Natural killer cell (primary cell): ENCODE measurements at places on chromosomes 16 and 17. TPM values are rescaled to one million over a fixed set of nuclear protein-coding genes. Genes with fewer than 3 reads are reported as not detected.

DNA sequence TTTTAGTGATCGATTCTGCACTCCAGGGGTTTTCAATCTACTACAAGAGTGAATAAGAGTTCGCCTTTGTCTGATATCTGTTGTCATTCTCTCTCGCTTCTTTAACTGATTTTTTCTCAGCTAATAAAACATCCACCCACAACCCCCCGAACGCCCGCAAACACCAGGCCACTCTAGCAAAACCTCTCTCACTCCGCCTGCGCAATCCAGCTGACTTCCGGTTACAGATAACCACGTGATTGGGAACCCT, 338 bp upstream of the RPL19 start:
- DNase-seq = peak; percentile 78

DNA sequence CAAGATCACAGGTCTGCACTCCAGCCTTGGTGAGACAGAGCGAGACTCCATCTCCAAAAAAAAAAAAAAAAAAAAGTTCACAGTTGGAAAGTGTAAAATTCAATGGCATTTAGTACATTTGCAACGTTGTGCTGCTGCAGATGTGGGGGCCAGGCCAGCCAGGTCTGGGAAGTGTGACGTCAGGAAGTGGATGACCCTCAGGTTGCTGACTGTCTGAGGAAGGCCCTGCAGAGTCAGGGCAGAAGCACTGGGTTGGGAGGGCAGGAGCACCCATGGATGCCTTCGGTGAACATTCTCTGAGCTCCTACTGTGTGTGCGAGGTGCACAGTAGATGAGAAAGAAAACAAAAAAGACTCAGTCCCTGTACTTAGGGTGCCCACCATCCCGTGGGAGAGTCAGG, 12.1 kb upstream of the WFDC1 start:
- DNase-seq = no peak

DNA sequence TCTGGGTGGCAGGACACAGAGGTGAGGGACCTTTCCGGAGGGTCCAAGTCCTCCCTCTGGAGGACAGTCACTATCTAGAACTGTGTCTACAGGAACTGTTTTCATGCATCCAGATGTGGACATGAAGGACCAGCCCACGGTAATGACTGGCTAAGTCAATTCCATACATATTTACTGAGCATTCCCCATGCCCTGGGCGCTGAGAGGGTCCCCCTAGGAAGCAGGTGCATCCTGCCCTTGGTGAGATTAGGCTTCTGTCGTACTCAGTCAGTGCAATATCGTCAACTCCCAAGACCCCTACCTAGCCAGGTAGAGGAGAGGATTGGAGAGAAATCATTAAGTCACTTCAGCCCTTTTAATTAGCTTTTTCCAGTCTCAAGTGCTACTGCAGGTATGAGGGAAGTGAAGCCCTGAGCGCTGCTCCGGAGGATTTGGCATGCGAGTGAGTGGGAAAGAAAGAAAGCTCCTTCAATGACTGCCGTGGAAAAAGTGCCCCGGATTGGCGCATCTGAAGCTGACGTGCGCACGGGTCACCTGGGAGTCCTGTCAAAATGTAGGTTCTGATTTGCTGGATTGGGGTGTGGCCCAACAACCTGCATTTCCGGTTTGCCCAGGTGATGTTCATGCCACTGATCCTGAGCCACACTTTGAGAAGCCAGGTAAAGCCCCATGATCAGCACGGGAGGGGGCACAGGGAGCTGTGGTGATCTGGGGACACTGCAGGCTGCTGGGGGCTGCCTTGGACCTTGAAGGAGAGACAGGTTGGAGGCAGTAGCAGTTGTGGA, 367.4 kb upstream of the TNRC6C start:
- DNase-seq = no peak

- DNase-seq = no peak
These were observed 22.7 kb upstream of the JPT2 start for GRCh38 chr16:1655269-1655807.

DNA sequence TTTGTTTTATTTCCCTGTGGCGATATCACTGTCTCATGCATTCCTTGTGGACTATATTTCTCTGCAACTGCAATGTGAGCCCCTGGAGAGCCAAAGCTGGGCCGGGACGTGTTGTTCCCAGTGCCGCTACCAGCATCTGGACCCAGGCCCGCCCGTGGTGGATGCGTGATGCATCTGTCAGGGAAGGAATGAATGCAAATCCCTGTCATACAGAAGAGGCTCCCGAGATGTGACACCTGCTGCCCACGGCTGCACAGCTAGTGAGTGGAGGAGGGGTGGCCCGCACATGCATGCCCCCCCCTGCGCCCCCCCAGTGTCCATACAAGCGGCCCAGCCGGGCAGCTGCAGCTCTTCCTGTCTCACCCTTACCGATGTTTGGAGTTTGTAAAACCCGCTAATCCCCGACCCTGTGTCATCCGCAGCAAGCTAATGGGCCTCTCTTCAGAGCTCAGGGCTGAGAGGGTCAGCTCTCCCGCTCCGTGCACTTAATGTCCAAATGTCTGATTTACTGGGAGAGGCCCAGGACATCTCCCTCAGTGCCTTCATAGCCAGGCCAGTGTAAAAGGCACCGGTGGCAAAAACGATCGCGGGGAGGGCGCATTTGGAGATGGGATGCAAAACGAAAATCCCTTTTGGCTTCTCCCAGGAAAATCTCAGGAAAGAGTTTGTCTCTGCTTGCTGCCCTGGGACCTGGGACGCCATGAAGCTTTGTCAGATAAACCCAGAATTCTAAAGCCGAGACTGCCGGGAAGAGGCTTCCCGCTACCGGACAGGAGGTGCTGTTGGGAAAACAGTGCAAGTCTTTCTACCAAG, 91.8 kb downstream of the FOXL1 start:
- no peak for DNase-seq

GRCh38 chr17:50561746-50562141, 1.2 kb downstream of the CACNA1G start:
- peak; percentile 51 for DNase-seq

GRCh38 chr17:19372439-19372838, 5.9 kb upstream of the MAPK7 start:
- DNase-seq = no peak

GRCh38 chr17:59652119-59652518, 32.4 kb downstream of the CLTC start:
- DNase-seq = no peak

- no peak for DNase-seq
These were observed 394.8 kb downstream of the SLC39A11 start for GRCh38 chr17:72697602-72698146.

GRCh38 chr16:66651965-66652364, 44.6 kb downstream of the CMTM4 start:
- DNase-seq = no peak

DNA sequence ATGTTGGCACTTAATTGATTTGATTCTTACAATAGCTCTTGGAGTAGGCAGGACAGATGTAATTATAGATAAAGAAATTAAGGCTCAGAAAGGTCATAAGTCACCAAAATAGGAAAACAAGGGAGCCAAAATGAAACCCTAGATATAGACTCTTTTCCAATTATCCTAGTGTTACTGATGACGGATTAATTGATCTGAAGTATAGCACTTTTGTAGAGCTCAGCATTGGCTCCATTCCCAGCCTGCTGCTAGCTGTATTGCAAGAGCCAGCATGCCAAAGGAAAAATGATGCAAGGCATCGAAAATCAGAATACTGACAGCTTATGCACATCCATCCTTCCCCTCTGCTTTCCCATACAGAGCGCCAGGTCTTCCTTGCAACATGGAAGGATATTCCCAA, 21.6 kb upstream of the RASL10B start:
- DNase-seq = no peak

DNA sequence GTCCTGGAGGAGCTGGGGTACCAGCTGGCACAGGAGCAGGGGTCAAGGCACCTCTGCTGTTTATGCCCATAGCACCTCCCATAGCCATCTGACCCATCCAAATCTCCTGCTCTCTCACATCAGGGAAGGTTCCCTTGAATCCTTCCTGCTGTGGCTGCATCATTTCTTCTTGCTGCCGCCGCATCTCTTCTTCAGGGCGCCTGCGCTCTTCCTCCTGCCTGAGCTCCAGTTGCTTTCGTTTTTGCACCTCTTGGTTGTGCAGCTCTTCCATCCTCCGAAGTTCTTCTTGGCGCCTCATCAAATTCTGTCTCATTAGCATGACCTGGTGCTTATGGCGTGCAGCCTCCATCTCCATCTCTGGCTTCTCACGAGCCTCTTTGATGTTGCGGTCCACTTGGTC, 2.0 kb upstream of the NOB1 start:
- DNase-seq = no peak

DNA sequence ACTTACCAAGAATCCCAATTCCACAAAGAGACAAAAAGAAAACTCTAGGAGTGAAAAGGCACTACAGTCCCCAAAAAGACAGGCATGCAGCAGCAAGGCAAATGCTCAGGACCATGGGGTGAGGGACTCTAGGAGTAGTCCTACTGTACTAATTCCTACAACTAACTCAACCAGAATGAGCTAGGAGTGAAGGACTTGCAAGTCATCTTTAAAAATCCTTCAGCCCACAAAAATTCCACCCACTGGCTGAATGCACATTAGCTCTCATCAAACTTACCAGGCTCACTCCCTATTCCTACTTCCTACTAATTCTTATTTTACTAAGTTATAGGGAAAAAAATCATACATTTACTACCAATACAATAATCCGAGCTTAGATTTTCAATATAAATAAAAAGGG, 141.7 kb upstream of the C17orf78 start:
- DNase-seq = no peak

GRCh38 chr17:5299383-5299782, 17.3 kb downstream of the RABEP1 start:
- no peak for DNase-seq

DNA sequence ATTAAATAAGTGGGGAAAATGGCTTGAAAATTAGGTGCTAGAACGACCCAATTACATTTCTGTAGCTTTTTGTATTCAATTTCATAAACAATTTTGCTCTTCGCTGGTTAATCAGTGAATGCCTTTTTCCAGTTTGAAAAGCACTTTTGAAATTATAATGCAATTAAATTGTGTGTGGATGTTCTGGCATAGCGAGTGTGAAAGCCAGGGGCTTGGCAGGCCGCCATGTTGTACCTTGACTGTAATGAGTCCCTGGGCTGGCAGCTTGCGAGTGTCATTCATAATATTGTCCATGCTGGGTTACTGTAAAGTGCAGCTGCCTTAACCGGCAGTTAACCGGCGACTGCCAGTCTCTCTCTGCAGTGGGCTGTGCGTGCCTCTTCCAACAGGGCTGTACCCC, 177.8 kb downstream of the CCDC182 start:
- DNase-seq = no peak

GRCh38 chr17:69609473-69610305, 195.2 kb downstream of the MAP2K6 start:
- no peak for DNase-seq

DNA sequence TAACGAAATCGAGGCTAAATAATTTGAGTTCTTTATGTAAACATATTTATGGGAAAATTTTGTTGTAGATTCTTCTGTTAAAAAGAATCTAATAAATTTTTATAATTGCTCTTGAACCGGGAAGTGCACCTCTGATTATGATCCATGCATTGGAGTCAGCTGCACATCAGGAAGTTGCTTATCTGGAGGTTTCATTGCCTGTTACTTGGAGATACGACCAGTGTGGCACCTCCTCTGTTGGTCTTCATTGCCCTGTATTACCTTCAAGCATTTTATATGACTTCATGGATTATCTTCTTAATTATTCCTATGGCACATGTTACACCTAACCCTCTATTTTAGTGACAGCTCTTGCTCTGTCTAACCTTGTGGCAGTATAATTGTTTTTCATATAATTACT, 312.6 kb upstream of the TBX2 start:
- no peak for DNase-seq

EFTUD2 gene
- 135 TPM for total RNA-seq

CDT1 gene
- total RNA-seq = 2.6 TPM

MRPL38 gene
- total RNA-seq = 110 TPM

MT1G gene
- total RNA-seq = not detected

CX3CL1 gene
- total RNA-seq = not detected

ARHGAP44 gene
- not detected for total RNA-seq

SDR42E2 gene
- total RNA-seq = 0.93 TPM
